ENCODE measurements at places on chromosomes 7 and 10.
A peak's percentile ranks its signal among the peaks of the same experiment; 100 is the strongest.

DNA sequence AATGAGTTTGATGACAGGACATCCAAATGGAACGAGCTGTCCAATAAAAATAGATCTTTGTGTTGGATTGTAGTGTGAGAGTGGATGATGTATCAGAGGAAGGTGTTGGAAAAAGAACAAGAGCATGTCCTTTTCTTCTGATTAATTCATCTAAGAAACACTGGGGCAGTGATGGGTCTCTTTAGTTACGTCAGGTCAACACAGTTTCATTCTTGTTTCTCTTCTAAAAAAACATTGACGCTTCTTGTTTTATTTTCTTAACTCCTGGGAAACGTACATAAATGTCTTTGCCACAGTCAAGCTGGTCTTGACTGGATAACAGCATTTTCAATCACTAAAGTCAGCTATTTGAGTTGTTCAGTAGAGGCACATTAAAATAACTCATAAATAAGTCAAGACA, 67.0 kb downstream of the PPP1R9A start:
- no peak for DNase-seq
- no peak overlapping the region for H3K4me3 ChIP-seq
- H3K27ac ChIP-seq = no peak overlapping the region
- no peaks in the 10 kb centered on the region for H3K4me1 ChIP-seq

DNA sequence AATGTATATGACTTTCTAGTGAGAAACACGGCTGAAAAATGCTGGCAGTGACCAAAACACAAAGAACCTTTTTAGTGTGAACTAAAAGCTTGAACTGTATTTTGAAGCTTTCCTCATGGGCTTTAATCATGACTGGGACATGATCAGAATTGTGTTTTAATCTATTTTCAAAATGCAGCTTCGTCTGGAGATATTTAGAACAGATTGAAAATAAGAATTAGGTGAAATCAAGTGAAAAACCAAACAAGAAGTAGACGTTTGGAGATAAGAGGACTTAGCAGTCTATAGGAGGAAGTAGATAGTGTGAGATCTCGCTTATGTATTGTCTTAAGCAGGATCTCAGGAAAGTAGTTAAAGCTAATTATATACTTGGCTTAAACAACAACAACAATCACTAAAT, 865.4 kb upstream of the MBL2 start:
- no peak overlapping the region for H3K4me3 ChIP-seq
- DNase-seq = no peak
- H3K4me1 ChIP-seq = no peaks in the 10 kb centered on the region
- no peaks in the 10 kb centered on the region for H3K27me3 ChIP-seq
- no peaks in the 10 kb centered on the region for H3K36me3 ChIP-seq

GRCh38 chr10:129793996-129794395, 170.1 kb downstream of the EBF3 start:
- H3K4me3 ChIP-seq = no peak overlapping the region
- no peaks in the 10 kb centered on the region for H3K36me3 ChIP-seq
- H3K27me3 ChIP-seq = no peaks in the 10 kb centered on the region
- no peak for DNase-seq

DNA sequence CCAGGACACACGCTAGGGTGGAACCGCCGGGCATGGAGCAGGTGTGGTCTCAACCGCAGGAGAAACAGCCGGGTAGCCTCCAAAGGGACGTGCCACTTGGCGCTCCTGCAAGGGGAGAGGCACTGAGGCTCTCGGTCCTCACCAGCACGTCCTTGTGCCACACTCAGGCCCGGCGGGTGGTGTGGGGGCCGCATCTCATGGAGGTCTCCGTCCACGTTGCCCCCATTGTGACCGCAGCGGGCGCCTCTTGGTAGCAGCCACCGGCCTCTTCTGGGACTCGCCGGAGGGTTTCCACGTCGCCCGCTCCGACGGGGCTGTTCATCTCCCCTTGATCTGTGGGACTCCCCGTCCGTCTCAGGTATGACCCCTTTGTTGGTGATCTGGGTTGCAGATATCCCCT, 49.2 kb upstream of the ELFN1 start:
- DNase-seq = no peak
- H3K4me3 ChIP-seq = no peak overlapping the region
- no peaks in the 10 kb centered on the region for H3K36me3 ChIP-seq

- H3K27ac ChIP-seq = no peak overlapping the region
- no peak for DNase-seq
- H3K4me3 ChIP-seq = no peak overlapping the region
- H3K36me3 ChIP-seq = no peaks in the 10 kb centered on the region
- H3K4me1 ChIP-seq = no peaks in the 10 kb centered on the region
Measured at GRCh38 chr10:23412223-23412622, 26.7 kb upstream of the OTUD1 start.

GRCh38 chr10:100128951-100129350, 47.3 kb upstream of the CPN1 start:
- no peak overlapping the region for H3K4me3 ChIP-seq
- H3K36me3 ChIP-seq = no peaks in the 10 kb centered on the region
- H3K4me1 ChIP-seq = no peaks in the 10 kb centered on the region
- H3K27me3 ChIP-seq = no peaks in the 10 kb centered on the region
- no peak overlapping the region for H3K27ac ChIP-seq
- DNase-seq = no peak

GRCh38 chr10:52653263-52653909, 119.2 kb downstream of the MBL2 start:
- DNase-seq = no peak
- H3K4me3 ChIP-seq = no peak overlapping the region
- no peaks in the 10 kb centered on the region for H3K27me3 ChIP-seq

GRCh38 chr7:94618126-94618525, 37.8 kb downstream of the SGCE start:
- H3K4me3 ChIP-seq = no peak overlapping the region
- DNase-seq = no peak
- no peak overlapping the region for H3K27ac ChIP-seq

- no peaks in the 10 kb centered on the region for H3K36me3 ChIP-seq
- no peaks in the 10 kb centered on the region for H3K27me3 ChIP-seq
- no peak for DNase-seq
Measured at GRCh38 chr7:2497500-2498336, 21.5 kb upstream of the GRIFIN start.

DNA sequence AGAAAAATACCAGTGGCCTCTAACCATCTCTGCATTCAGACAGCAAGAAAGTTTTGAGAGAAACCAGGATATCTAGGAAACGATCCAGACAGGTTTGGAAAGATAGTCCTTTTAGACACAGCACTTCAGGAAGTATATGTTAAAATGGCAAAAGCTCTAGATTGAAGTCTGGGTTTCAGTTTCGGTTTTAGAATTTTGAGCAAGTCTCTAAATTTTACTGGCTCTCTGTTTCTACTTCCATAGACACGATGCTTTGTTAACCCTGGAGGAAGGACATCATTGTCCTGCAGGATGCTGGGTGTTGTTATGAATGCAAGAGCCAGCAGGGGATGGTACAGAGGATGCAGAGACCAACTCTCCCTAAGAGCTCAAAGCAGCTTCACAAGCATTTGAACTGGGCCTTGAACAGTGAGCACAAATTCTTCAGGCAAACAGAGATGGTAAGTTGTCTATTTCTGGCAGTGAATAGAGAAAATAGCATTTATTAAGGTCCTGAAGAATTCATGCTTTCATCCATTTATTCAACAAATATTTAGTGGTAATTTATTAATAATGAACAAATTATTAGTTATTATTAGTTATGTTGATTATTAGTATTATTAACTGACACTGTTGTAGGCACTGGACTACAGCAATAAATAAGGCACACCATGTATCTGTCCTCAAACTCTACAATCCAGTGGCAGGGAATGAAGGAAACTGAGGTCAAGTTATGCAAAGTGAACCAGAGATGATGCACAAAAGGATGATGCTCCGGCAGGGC, 152.7 kb upstream of the NRP1 start:
- H3K27me3 ChIP-seq = no peaks in the 10 kb centered on the region
- no peaks in the 10 kb centered on the region for H3K4me1 ChIP-seq
- DNase-seq = no peak
- H3K27ac ChIP-seq = no peak overlapping the region
- no peak overlapping the region for H3K4me3 ChIP-seq

- no peaks in the 10 kb centered on the region for H3K36me3 ChIP-seq
- H3K27ac ChIP-seq = no peak overlapping the region
- no peak overlapping the region for H3K4me3 ChIP-seq
- no peak for DNase-seq
- H3K4me1 ChIP-seq = no peaks in the 10 kb centered on the region
Measured at GRCh38 chr7:76273503-76273902, 29.0 kb upstream of the HSPB1 start.

DNA sequence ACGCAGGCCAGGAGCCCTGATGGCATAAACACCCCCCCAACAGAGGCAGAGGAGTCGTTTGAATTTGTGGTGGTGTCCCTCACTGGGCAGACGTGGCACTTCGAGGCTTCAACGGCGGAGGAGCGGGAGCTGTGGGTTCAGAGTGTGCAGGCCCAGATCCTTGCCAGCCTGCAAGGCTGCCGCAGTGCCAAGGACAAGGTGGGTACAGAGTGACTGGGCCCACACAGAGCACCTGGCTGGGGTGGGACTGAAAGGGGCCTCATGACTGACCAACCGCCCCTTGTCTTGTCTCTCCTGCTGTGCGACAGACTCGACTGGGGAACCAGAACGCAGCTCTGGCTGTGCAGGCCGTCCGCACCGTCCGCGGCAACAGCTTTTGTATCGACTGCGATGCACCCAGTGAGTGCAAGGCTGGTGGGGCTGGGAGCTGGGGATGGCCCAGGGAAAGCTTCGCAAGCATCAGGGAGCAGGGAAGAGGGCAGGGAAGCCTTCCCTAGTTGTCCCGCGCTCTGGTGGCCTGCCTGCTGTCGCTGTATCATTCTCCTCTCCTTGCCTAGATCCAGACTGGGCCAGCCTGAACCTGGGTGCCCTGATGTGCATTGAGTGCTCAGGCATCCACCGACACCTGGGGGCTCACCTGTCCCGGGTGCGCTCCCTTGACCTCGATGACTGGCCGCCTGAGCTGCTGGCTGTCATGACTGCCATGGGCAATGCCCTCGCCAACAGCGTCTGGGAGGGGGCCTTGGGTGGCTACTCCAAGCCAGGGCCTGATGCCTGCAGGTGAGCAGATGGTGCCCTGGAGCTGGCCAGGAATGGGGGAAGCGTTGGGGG, 25.4 kb downstream of the GBX1 start:
- no peak for DNase-seq
- H3K27me3 ChIP-seq = no peaks in the 10 kb centered on the region
- no peaks in the 10 kb centered on the region for H3K4me1 ChIP-seq
- H3K4me3 ChIP-seq = no peak overlapping the region
- no peak overlapping the region for H3K27ac ChIP-seq

- H3K4me1 ChIP-seq = peaks cover 13% of the 10 kb centered on the region
- H3K4me3 ChIP-seq = no peak overlapping the region
- no peaks in the 10 kb centered on the region for H3K36me3 ChIP-seq
- no peak for DNase-seq
Measured at GRCh38 chr7:101854084-101854865, 36.8 kb downstream of the CUX1 start.

DNA sequence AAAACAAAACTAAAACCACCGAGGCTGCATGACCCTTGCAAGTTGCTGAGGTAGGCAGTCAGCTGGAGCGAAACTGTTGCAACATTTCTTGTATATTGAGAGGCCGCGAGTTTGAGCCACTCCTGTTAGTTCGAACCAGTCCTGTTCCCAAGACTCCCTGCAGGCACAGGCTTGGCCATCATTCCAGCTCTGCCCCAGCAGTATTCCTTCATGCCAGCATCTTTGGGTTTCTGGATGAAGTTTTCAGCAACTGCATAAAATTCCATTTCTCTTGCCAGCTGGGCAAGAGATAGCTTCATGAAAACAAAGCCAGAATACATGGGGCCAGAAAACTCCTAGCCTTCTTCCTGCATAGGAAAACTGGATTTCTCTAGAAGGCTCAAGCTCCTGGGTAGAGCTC, 207.6 kb downstream of the FRMD4A start:
- H3K36me3 ChIP-seq = no peaks in the 10 kb centered on the region
- no peaks in the 10 kb centered on the region for H3K4me1 ChIP-seq
- no peaks in the 10 kb centered on the region for H3K27me3 ChIP-seq
- no peak overlapping the region for H3K27ac ChIP-seq
- no peak for DNase-seq

- H3K4me3 ChIP-seq = no peak overlapping the region
Measured at GRCh38 chr10:132096223-132096622, 30.5 kb downstream of the JAKMIP3 start.

DNA sequence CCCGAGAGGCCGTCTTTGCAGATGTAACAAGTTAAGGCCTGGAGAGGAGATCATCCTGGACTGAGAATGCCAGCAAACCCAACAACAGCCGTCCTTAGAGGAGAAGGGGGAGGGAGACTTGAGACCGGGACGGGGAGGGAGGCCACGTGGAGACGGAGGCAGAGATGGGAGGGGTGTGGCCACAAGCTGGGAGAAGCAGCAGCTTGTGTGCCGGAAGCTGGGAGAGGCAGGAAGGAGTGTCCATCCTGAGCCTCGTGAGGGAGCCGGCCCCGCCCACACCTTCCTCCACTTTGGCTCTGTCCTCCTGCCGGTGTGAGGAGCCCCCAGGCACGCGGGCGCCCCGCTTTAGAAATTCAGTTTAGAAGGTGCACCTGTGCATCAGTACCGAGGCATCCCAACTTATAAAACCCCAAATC, 95.7 kb downstream of the DNAJB6 start:
- peak; percentile 69 for DNase-seq
- peak overlapping the region; percentile 2 for H3K4me3 ChIP-seq
- no peaks in the 10 kb centered on the region for H3K36me3 ChIP-seq
- no peaks in the 10 kb centered on the region for H3K4me1 ChIP-seq

- no peak overlapping the region for H3K4me3 ChIP-seq
- no peak overlapping the region for H3K27ac ChIP-seq
- no peaks in the 10 kb centered on the region for H3K4me1 ChIP-seq
- no peaks in the 10 kb centered on the region for H3K27me3 ChIP-seq
- peak; percentile 63 for DNase-seq
Measured at GRCh38 chr10:98460837-98461499, 14.2 kb upstream of the HPS1 start.

GRCh38 chr10:63217120-63217605, 84.0 kb downstream of the NRBF2 start:
- H3K27me3 ChIP-seq = no peaks in the 10 kb centered on the region
- DNase-seq = no peak
- H3K4me3 ChIP-seq = no peak overlapping the region
- no peaks in the 10 kb centered on the region for H3K36me3 ChIP-seq
- no peak overlapping the region for H3K27ac ChIP-seq
- H3K4me1 ChIP-seq = peaks cover 4% of the 10 kb centered on the region

DNA sequence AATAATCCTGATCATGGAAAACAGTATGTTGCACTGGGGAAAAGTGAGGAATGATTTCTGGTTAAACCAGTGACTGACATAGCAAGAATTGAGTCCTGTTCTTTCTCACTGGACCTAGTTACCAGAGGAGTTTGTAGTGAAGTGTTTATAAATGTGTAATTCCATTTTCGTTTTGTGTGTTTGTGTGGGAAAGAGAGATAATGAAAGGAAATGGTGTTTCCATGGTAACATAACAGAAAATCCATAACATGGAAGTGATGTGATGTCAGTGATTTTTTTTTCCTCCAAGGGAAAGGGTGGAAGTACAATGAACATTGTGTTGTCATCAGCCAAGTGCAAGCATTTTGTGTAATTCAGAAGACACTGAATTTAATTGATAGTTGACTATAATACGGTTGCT, 283.9 kb downstream of the PLXDC2 start:
- no peaks in the 10 kb centered on the region for H3K36me3 ChIP-seq
- H3K27me3 ChIP-seq = no peaks in the 10 kb centered on the region
- DNase-seq = no peak
- no peaks in the 10 kb centered on the region for H3K4me1 ChIP-seq

GRCh38 chr10:79092292-79092896, 23.6 kb downstream of the ZMIZ1 start:
- H3K27ac ChIP-seq = no peak overlapping the region
- no peaks in the 10 kb centered on the region for H3K36me3 ChIP-seq
- H3K4me1 ChIP-seq = peaks cover 36% of the 10 kb centered on the region
- H3K27me3 ChIP-seq = no peaks in the 10 kb centered on the region
- no peak for DNase-seq
